ENCODE measurements at places on chromosomes 11 and 22. TPM values are rescaled to one million over a fixed set of nuclear protein-coding genes. Genes with fewer than 3 reads are reported as not detected.

- no peak for DNase-seq
- H3K27me3 ChIP-seq: no peaks in the 10 kb centered on the region
- peaks cover 48% of the 10 kb centered on the region for H3K4me1 ChIP-seq
- peak overlapping the region; percentile 87 for H3K4me3 ChIP-seq
Measured at GRCh38 chr11:57323167-57323854, 1.4 kb downstream of the TNKS1BP1 start.

DNA sequence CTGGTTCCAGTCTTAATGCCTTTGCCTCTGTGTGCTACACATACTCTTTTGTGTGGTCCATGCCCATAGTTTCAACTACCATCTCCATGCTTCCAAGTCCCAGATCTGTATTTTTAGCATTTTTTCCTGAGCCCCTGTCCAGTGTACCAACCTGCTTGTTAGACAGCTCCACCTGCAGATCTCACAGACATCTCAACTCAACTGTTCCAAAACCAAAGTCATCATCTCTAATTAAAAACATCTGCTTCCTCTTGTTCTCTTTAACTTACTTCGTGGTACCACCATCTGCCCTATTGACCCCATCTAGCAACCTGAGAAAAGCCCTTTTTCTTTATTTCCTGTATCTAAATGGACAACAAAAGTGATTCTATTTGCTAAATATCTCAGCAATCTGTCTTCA, 8.6 kb upstream of the KMT2A start:
- no peak for DNase-seq
- no peaks in the 10 kb centered on the region for H3K4me1 ChIP-seq
- no peaks in the 10 kb centered on the region for H3K36me3 ChIP-seq

- no peaks in the 10 kb centered on the region for H3K27me3 ChIP-seq
- H3K36me3 ChIP-seq: no peaks in the 10 kb centered on the region
- H3K27ac ChIP-seq: peak overlapping the region; percentile 16
- DNase-seq: peak; percentile 15
- no peaks in the 10 kb centered on the region for H3K4me1 ChIP-seq
- H3K4me3 ChIP-seq: no peak overlapping the region
Measured at GRCh38 chr11:71240865-71241691, 11.3 kb downstream of the SHANK2 start.

The SLC15A3 gene
- 11.1 TPM for polyA plus RNA-seq

The UBE4A gene
- 11.3 TPM for polyA plus RNA-seq

The CATSPER1 gene
- polyA plus RNA-seq: not detected

The BIRC3 gene
- polyA plus RNA-seq: 49.0 TPM

- no peak for DNase-seq
- H3K36me3 ChIP-seq: no peaks in the 10 kb centered on the region
Measured at GRCh38 chr11:78449866-78450265, 32.2 kb upstream of the GAB2 start.

The CNGA4 gene
- not detected for polyA plus RNA-seq

- no peaks in the 10 kb centered on the region for H3K4me1 ChIP-seq
- no peak overlapping the region for H3K4me3 ChIP-seq
- no peaks in the 10 kb centered on the region for H3K27me3 ChIP-seq
- DNase-seq: no peak
- H3K27ac ChIP-seq: no peak overlapping the region
Measured at GRCh38 chr11:33197915-33198727, 36.8 kb upstream of the CSTF3 start.

- no peak overlapping the region for H3K27ac ChIP-seq
- no peaks in the 10 kb centered on the region for H3K36me3 ChIP-seq
- no peaks in the 10 kb centered on the region for H3K4me1 ChIP-seq
- DNase-seq: no peak
- no peaks in the 10 kb centered on the region for H3K27me3 ChIP-seq
Measured at GRCh38 chr22:33678523-33678922, 241.8 kb downstream of the LARGE1 start.

DNA sequence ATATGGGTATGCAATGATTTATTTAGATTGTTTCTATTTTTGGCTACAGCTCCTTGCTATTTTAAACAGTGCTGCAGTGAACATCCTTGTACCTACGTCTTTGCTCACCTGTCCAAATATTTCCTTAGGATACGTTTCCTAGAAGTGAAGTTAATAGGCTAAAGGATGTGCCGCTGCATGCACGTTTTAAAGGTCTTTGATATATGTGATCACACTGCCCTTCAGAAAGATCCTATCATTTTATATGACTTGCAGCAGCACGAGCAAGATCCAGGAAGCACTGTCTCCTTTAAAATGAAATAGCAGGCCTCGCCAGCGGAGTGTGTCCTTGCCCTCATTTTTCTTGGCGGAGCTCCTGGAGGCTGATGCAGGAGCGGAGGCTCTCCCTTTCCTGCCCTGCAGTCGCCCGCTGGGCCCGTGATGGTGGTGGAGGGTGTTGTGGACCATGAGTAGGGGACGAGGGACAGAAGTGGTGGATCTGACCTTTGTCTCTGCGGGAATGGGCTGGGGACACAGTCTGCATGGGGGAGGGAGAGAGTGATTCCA, 19.4 kb downstream of the RPS6KA4 start:
- DNase-seq: no peak
- no peak overlapping the region for H3K27ac ChIP-seq
- no peaks in the 10 kb centered on the region for H3K4me1 ChIP-seq
- H3K4me3 ChIP-seq: no peak overlapping the region
